ENCODE measurements at places on chromosomes 7 and 10.

DNA sequence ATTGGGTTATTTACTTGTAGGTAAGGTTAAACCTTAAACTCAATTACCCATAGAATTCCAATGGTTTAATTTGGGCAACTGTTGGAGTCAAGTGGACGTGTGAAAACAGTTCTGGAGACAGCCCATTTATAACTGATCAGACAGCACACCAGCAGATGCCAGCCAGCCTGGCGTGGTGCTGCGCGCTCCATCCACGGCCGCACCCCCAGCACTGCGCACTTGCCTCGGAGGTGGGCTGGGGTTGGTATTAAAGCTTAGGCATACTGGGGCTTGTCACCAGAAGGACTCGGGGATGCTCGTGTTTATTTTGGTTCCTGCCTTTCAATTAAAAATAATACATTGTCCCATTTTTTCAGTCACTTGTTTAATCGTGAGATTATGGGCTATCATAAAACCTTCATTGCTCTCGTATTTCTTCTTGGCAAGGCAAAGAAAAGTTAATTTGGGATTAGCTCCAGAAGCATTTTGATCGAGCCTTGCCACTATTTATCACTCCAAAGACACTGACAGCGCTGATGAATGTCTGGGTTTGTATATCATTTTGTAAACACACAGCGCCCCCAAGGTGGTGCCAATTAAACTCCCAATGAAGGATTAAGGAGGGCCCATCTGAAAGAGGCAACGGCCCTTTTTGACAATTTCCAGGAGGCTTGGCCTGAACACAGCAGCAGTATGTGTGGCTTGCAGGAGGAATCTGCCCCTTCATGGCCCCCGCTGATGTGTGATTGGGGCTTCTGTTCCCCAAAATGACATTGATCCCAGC, 204.5 kb upstream of the CXCL12 start:
- no peak for DNase-seq

GRCh38 chr10:11098666-11099065, 81.0 kb downstream of the CELF2 start:
- no peak for DNase-seq

DNA sequence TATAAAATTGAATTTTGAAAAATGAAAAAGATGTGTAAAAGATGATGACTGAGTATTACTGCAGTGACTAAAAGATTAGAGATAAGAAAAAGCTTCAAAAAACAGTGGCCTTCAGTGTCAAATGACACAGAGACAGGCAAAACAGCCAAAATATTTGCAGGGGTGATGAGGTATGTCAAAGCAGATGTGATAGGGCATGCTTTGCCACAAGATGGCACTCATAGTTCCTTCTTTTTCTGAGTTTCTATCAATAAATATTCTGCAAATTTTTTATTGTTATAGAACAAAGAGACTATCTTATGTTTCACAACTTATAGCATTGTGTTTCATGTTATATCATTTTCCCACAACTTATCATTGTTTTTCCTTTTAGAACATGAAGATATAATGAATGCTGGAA, 344.1 kb upstream of the HPS1 start:
- no peak for DNase-seq

DNA sequence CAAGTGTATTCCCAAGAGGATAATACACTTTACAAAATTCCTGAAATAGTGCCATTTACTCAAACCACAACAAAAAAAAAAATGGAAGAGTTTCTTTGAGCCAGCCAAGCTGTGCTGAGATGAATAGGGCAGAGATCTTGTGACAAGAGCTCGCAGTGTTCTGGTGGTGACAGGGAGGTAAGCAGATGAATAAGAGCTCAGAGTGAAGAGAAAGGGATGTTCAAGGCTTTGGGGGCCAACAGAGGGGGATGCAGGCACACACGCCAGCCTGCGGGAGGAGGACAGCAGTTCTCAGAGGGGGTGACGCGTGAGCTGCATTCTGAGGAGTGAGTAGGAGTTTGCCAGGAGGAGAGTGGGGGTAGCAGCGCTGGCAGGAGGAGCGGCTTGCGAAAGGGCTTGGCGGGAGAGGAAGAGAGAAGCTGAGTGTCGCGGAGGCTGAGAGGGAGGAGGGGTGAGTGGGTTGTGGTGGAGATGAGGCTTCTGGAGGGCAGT, 194.4 kb upstream of the IMMP2L start:
- DNase-seq, result no peak

- DNase-seq, result no peak
Observed at GRCh38 chr7:108697254-108697653, 127.6 kb downstream of the DNAJB9 start.

All from NCI-H187 treated with DMSO at 0.1 percent for 48 hours (cell line).